ENCODE measurements at places on chromosomes 7 and 10.

DNA sequence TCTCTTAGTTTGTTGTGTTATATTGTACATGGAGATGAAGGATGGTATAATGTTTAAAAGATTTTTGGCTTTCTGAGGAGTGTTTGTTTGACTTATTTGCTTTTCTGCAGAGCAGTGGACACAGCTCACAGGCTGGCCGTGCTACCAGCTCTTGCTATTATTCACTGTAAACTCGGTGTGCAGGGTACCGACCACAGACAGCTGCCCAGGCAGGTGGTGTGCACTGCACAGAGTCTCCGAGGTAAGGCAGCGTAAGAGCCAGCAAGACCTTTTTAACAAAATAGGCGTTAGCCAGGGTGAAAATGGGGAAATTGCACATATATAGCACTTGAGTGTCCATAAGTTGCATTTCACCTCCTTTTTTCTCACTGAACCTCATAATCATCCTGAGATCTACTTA, 438.0 kb downstream of the CNTNAP2 start:
- no peak for DNase-seq

- DNase-seq: no peak
These were observed 103.0 kb upstream of the YAE1 start for GRCh38 chr7:39463252-39463651.

GRCh38 chr7:4725850-4726450, 43.9 kb downstream of the FOXK1 start:
- no peak for DNase-seq

- DNase-seq: no peak
These were observed 1.2 kb downstream of the PARP12 start for GRCh38 chr7:140061607-140061930.

Data from NCI-H187 (cell line).